ENCODE measurements at places on chromosomes 5 and 9.

- DNase-seq, result no peak
Measured at GRCh38 chr5:135894276-135894675, 1.4 kb downstream of the IL9 start.

DNA sequence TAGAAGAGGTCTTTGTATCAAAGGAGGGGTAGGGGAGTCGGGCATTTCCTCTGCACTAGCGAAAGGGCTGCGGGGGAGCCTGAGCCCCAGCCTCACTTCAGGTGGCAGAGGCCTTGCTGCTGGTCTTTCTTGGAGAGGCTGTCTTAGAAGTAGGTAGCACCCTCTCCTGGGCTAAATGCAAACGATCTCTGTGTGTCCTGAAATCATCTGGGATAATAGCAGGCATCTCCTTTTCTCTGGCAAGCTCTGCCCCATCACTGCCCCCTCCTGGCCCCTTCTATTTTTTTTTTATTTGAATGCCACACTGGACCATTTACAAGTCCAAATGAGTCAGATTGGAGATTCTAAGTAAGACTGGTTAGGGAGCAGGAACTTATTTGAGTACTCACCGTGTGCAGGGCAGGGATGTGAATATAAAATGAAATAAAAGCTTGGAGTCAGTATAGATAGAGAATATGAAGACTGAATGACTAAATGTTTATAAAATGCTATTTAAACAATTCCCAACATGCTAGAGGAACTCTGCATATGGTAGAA lies 137.1 kb downstream of the FGF1 start:
- DNase-seq, result peak; percentile 87

DNA sequence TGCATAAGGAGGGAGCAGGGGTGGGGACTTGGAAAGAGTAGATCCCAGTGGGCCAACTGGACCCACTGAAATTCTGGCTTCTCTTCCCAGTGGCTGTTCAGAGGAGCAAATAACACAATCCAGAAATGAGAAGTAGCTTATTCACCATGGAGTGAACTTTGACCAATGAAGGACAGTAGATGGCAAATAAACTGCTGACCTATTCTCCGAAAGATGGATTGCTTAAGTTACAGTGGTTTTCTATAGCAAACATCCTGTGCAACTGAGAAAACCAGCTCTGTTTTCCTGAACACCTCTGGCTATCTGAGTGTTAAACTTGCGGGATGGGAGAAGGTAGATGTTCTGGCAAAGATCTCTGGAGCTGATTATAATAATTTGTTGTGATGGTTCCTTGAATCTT lies 325.1 kb downstream of the SPATA31D1 start:
- no peak for DNase-seq

- no peak for DNase-seq
Measured at GRCh38 chr9:98971168-98971914, 27.6 kb downstream of the COL15A1 start.

GRCh38 chr5:66757219-66757833 lies 161.1 kb downstream of the MAST4 start:
- peak; percentile 75 for DNase-seq

GRCh38 chr5:153981905-153982605 lies 56.7 kb downstream of the FAM114A2 start:
- no peak for DNase-seq

DNA sequence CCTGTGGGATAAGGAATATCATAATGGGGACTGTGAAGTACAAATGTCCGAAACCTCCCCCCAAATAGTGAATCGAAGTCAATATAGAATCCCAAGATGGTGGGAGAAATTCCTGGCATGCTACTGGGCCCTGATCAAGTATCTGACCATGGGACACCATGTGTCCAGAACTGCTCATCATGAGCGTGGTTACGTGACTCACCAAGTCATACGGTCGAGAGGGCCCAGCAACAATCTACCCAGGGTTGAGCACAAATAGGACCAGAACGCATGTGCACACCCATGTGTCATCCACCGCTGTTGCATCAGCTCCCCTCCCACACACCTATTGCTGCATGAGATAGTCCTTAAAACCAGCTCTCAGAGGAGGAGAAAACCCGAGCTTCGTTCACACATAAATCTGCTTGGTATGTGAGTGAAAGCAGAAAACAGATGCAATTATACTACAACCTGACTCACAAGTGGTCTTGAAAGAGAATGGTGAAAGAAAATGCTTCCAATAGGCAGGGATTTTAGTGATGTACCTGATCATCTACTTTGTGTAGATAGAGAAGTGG lies 353.2 kb downstream of the CWC27 start:
- DNase-seq, result no peak

DNA sequence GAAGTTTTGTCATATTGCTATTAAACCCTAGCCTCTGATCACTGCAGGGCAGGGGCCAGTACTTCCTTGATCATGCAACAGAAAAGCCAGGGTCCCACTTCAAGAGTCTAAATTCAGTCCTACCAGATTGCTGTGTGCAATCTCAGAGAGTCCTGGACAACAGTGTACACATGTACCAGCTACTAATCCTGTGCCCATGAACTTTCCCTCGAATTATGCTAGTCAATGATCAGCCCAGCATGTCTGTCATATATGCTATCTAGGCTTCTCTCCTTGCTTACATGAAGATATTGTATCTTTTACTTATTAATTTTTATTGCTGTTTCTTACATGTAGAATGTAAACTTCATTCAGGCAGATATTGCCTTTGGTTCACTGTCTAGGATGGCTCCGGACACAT lies 367.0 kb downstream of the NTRK2 start:
- DNase-seq, result no peak

- DNase-seq, result no peak
Measured at GRCh38 chr5:136018814-136019783, 9.7 kb upstream of the TGFBI start.

- DNase-seq, result no peak
Measured at GRCh38 chr9:21121595-21122251, 19.9 kb downstream of the IFNW1 start.

GRCh38 chr9:99948896-99949295 lies 42.4 kb downstream of the STX17 start:
- no peak for DNase-seq

DNA sequence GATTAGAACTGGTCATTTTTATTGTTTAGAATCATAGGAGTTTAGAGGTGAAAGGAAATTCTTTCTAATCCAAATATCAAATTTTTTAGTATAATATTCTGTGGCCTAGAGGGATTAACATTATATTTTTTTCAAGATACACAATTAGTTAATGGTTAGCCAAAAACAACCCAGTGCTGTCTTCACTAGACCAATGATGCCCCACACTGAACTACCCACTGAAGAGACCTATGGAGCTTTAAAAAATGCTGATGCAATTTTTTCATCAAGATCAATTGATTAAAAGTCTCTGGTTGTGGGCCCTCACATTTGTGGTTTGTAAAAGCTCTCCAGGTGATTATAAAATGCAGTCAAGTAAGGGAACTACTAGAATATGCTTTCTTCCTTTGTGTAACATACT lies 274.1 kb upstream of the C9orf72 start:
- no peak for DNase-seq

GRCh38 chr9:114223564-114224246 lies 68.4 kb downstream of the COL27A1 start:
- DNase-seq, result no peak

DNA sequence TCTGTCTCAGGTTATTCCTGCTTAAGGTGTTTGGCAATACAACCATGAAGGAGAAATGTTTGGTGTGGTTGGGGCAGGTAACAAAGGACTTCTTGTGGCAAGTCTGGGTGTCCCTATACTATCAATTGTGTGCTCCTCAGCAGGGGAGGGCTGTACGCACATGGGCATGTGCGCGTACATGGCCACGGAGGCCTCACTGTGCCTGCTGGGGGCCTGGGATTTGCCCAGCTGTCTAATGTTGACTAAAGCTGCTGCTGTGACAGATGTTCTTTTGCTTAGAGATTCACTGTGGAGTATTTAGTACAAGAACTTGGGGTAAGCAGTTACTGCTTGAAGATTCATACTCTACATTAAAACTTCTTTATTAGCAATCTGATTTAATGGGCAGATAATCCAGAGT lies 97.5 kb downstream of the HSPA4 start:
- DNase-seq, result peak; percentile 36

GRCh38 chr9:89606624-89607311 lies 2.0 kb downstream of the GADD45G start:
- peak; percentile 76 for DNase-seq

- DNase-seq, result peak; percentile 35
Measured at GRCh38 chr5:140108093-140109017, 5.6 kb upstream of the PURA start.

GRCh38 chr9:16329671-16330113 lies 540.8 kb downstream of the BNC2 start:
- DNase-seq, result no peak

GRCh38 chr9:98501819-98502218 lies 206.9 kb downstream of the GABBR2 start:
- no peak for DNase-seq

DNA sequence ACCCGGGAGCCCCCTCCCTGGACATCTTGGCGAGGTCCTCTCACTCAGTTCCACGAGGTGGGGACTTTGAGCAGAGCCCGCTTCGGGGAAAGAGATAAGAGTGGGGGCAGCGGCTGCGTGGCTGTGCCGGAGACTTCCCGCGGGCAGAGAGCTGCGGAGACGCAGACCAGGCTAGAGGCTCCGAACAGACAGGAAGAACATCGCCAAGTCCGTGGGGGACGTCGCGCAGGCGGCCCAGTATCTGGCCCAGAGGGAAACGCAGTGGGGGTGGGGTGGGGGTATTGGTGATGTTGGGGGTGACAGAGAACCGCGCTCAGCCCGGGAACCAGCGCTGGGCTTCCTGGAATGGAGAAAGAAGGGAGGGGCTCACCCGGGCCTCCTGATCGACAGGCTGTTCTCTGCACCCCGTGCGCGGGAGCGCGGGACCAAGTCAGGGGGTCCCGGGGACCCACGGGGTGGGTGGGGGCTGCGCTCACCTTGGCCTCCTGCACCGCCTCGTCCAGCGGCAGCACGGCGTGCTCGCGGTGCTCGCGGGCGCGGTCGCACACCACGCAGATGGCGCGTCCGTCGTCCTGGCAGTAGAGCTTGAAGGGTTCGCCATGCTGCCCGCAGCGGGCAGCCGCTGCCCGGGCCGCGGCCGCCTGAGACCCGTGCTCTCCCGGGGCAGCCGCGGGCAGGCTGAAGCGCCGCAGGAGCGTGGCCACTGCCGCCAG lies 727 bp downstream of the TRIM7 start:
- DNase-seq, result no peak

GRCh38 chr5:158756871-158757270 lies 342.8 kb downstream of the EBF1 start:
- DNase-seq, result no peak

DNA sequence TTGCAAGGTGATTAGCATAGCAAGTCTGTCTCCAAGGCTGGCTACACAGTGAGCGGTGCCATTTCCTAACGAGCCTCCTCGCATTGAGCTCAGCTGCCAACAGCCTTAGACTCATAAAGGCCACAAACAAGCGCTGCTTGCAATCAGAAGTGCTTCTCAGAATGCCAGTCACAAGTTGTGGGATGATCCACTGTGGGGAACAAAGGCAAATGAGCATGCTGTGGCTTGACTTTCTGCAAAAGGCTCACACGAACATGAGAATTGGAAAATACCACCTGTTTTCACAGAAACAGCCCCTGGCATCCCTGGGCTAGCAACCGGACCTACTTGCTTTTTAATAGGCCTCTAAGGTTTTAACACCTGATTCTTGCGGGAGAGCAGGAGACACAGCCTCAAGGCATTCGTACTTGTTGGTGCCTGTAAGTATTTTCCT lies 215.5 kb downstream of the FANCC start:
- DNase-seq, result peak; percentile 42

GRCh38 chr5:77494935-77495334 lies 2.8 kb upstream of the WDR41 start:
- DNase-seq, result no peak

DNA sequence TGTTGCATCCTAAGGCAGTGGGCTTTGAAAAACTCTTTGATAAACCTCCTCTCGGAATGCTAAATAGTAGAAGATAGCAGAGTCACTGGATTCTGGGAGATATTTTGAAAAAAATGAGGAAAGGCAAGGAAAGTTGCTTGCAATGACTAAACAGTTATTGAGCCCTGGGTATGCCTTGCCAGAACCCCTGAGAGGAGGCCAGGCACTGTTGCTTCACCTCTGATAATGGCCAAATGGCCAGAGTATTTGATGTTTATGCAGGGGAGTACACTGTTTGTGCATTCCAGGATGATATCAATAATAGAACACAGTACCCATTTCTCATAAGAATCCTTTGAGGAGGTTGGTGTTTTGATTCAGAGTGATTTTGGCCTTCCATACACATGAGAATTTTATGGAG lies 935.1 kb upstream of the WWC1 start:
- no peak for DNase-seq

DNA sequence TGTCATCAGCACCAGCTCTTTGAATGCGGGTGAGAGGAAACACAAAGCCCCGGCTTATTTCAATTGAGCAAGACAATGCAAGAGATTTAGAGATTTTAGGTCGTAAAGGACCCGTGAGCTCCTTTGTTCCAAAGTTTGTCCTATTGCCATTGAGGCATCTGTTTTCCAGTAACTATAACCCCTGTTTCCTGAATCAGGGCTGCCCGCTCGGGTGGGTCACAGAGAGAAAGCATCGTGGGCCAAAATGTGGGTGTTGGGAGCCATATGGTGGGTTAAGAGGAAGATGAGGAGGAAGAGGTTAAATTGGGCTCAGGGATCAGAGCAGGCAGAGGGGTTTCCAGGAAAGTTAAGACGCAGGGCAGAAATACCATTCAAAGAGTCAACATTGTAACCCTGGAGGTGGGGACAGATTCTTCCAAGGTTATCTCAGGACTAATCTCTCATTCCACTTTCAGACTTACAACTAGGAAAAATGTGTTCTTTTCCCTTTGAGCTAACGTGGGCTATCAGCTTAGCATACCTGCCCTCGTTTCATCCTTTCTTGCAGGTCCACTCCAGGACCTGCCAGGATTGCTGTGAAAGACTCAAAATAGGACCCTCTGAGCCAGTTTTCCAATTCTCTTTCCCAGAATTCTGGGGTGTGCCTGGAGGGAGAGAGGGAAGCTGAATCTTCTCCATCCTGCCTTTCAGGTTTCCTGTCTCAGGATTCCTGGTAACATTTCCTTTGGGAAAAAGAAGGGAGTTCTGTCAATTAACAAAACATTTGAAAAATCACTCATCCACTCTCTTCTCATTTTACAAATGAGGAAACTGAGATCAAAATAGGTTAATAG lies 95.5 kb upstream of the TAF11L2 start:
- DNase-seq, result no peak

- DNase-seq, result no peak
Measured at GRCh38 chr9:706606-707459, 134.7 kb upstream of the DMRT1 start.

GRCh38 chr5:140603734-140604133 lies 29.2 kb downstream of the CD14 start:
- no peak for DNase-seq

DNA sequence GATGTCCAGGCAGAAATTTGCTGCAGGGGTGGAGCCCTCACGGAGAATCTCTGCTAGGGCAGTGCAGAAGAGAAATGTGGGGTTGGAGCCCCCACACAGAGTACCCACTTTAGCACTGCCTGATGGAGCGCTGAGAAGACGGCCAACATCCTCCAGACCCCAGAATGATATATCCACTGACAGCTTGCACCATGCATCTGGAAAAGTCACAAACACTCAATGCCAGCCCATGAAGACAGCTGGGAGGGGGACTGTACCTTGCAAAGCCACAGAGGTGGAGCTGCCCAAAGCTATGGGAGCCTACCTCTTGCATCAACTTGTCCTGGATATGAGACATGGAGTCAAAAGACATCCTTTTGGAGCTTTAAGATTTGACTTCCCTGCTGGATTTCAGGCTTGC lies 426.3 kb upstream of the FAM174A start:
- DNase-seq, result no peak

GRCh38 chr5:127337876-127338275 lies 47.3 kb downstream of the MEGF10 start:
- DNase-seq, result no peak

- no peak for DNase-seq
Measured at GRCh38 chr9:438066-438465, 223.4 kb downstream of the DOCK8 start.

All from NCI-H1417 (cell line).